ENCODE measurements at places on chromosomes 11 and 22. TPM values are rescaled to one million over a fixed set of nuclear protein-coding genes. Genes with fewer than 3 reads are reported as not detected.

DDTL gene
- 4.7 TPM for polyA plus RNA-seq

CCDC87 gene
- not detected for polyA plus RNA-seq

LRRC55 gene
- 1.6 TPM for polyA plus RNA-seq

OR8A1 gene
- 0.78 TPM for polyA plus RNA-seq

OLFML1 gene
- 46.0 TPM for polyA plus RNA-seq

CDK2AP2 gene
- polyA plus RNA-seq = 15.4 TPM

OR52A1 gene
- not detected for polyA plus RNA-seq

TENM4 gene
- 11.1 TPM for polyA plus RNA-seq

USH1C gene
- polyA plus RNA-seq = 0.80 TPM

OR5A1 gene
- not detected for polyA plus RNA-seq

PGR gene
- polyA plus RNA-seq = 0.06 TPM

SC5D gene
- polyA plus RNA-seq = 31.7 TPM

Data from muscle of arm (tissue), 14 donors.